ENCODE measurements at places on chromosomes 5 and 9.

GRCh38 chr5:73994963-73995362 lies 369.0 kb downstream of the ARHGEF28 start:
- no peak for DNase-seq

DNA sequence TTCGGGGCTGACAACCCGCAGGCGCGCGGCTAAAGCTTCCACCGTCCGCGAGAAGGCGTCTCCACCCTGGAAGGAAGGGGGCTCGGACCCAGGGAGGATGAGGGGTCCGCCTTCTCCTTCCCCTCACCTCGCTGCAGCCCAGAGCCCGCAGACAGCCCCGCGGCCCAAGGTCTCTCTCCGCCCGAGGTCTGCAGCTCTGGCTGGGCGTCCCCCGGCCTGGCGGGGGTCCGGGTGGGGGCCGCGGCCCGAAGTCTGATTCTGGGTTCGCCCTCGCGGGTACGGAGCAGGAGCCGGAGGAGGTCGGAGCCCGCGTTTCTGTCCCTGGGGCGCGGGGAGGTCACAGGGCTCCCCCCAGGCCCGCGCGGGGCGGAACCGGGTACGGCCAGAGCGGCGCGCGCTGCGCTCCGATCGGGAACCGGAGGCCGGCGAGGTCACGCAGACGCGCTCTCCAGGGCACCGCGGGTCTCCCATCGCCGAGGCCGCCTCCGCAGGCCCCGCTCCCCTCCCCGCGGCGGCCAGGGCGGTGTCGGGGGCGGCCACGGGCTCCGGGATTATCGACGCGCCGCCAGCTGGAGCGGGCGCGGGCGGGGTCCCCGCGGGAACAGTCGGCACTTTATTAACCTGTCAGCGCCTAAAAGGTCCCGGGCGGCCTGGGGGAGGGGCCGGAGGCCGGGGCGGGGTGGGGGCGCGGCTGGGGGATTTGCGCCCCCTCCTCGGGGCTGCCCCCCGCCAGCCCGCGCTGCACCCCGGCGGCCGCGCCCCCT lies 11.6 kb downstream of the LHX3 start:
- DNase-seq = no peak

- peak; percentile 86 for DNase-seq
Observed at GRCh38 chr5:180353048-180353979, at the start of gene GFPT2. Gene GFPT2 (minus strand): TSS chr5:180353336. CDS start chr5:180353217, 119 bp downstream.

GRCh38 chr5:116442095-116442534 lies 132.5 kb downstream of the SEMA6A start:
- peak; percentile 59 for DNase-seq

DNA sequence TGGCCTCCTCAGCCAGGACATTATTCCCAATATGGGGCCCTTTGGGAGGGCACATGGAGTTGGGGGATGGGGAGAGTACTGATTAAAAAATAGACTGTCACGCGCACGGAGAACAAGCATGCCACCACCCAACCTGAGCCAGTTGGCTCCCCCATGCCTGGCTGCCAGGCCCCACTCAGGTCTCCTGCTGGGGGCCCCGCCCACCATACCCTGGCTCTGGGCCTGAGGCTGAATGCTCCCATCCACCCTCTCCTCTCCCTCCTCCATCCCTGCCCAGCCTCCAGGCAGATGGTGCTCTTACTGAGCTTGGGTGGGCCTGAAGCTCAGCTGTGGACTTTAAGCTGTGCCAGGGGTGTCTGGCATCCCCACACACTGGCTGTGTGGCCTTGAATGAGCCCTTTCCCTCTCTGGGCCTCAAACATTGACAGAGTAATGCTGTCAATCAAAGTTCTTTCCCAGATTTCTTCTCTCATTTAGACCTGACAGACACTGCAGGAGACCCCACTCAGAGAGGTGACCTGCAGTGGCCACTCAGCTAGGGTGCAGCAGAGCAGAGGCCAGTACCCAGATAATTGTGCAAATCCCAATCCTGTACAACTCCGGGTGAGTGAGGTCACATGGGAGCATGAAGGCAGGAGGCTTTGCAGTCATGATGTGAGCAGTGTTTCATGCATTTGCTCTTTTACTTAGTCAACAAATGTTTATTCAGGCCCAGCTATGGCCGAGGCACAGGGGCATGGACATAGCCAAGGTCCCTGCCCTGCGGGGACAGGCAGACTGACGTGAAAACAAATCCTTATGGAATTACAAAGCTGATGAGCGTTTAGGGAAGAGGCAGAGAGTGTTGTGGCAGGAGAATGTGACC lies 9.8 kb upstream of the SYNPO start:
- no peak for DNase-seq

DNA sequence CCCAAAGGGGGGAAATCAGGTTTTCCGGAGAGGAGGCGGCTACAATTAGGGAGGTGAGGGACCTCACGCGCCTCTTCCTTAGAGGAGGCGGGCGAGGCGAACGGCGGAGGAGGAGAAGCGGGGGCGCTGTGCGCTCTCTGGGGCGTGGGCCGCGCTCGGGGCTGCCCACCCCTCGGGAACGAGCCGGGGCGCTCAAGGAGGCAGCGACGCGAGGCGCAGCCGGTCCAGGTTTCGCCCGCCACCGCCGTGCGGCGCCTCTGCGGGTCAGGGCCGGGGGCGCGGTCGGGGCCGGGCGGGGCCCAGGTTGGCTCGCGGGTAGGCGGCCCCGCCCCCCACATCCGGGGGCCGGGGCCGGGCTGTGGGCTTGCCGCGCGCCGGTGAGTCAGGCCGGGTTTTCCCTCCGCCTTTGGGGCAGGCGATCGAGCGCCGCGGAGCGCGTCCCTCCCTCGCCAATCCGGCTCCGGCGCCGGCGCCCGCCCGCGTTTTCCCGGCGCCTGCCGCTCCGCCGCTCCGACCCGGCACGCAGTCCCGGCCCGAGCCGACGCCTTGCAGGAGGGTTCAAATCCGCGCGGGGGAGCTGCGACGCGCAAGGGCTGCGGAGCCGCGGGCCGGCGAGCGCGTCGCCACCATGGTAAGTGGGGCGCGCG lies at the start of gene N4BP3:
TSS of gene N4BP3 (plus strand) at position 392 of the 647 bp plus-strand sequence. CDS start 6,052 bp downstream, outside the sequence.
- peak; percentile 58 for DNase-seq

DNA sequence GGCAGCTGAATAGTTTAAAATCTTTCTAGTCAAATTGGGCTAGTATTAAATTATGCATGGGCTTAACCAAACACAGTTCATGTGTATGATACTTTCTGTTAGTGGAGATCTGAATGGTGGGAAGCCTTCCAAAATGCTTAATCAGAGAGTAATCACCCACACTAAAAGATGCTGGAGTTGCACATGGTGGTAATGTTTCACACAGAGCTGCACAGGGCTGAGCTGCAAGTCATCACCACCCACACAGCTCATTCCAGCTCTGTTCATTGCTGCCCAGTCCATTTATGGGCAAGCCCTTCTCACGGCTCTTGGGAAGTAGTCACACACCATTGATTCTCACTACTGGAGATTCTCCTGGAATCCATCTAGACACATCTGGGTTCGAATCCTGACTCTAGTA lies 351.5 kb upstream of the KCNN2 start:
- peak; percentile 78 for DNase-seq

- DNase-seq = no peak
Observed at GRCh38 chr5:40871177-40871576, 30.0 kb downstream of the CARD6 start.

DNA sequence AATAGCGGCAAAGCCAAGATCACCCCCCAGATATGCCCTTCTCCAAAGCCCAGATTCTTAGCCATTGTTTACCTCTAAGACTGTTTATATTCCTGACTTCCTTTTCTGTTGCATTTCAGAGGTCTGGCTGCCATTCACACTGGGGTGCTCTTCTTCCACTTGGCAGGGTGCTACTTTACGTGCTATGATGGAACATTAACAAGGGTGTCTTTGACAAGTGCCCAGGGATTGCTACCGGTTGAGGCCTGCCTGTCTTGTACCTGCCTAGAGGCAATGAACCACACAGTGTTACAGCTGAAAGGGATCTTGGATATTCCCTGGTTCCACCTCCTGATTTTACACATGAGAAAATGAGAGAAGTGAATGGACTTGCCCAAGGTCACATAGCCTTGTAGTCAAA lies 352.1 kb upstream of the KIF2A start:
- DNase-seq = no peak

- no peak for DNase-seq
Observed at GRCh38 chr5:132105688-132106087, 32.1 kb downstream of the CSF2 start.

DNA sequence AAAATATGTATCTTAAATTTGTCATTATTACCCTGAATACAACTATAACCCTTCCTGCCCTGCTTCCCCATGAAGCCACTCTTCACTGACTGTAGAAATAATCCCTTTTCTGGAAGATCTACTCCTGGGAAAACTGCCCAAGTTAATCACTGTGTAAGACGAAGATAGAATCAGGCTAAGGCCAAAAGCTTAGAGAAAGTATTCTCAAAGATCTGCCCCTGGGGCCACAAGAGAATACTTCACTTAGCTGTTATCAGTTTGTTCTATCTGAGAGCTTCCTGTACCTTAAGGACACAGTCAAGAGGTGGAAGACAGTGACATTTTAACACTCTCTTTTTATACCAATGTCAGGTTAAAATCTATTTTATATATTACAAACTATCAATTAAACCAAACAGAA lies 33.8 kb downstream of the RNF145 start:
- no peak for DNase-seq

DNA sequence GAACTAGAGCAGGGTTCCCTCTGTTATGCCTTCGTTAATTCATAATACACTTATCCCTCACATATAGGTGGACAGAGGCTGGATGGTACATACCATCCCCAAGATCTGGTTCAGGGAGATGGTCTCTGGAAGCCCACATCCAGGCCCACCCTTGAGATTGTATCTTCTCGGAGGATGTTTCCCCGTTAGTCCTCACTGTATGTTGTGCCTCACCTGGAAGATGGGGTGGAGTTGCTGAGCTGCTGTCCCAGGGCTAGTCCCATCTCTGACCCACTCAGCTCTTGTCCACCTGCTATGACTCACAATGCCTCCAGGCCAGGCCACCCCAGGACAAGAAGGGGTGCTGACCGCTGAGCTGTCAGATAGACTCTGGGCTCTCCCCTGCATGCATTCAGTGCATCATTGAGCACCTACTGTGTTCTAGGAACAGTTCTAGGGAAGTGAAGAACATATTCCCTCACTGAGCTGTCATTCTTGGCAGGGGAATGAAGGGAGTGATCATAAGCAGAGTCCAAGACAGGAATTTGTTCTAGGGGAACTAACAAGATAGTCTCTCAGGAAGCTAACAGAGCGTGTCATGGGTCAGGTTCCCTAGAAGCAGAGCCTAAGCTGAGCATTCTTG lies at the start of gene CBY3:
TSS of gene CBY3 (minus strand) at position 255 of the 622 bp plus-strand sequence. CDS start at position 139, 116 bp downstream.
- no peak for DNase-seq

Measured in fibroblast of skin of right biceps (primary cell).